ENCODE measurements at places on chromosomes 5 and 9. TPM values are rescaled to one million over a fixed set of nuclear protein-coding genes. Genes with fewer than 3 reads are reported as not detected.

Gene GMCL2
- not detected for total RNA-seq

Gene ADGRV1
- 1.9 TPM for total RNA-seq

Gene SMAD5
- total RNA-seq, result 33.0 TPM

Gene TENT4A
- 23.7 TPM for total RNA-seq

Gene TUT7
- 13.8 TPM for total RNA-seq

Gene MACIR
- total RNA-seq, result 9.1 TPM

Gene TMEM252
- not detected for total RNA-seq

Gene LCN15
- not detected for total RNA-seq

Gene ECM2
- total RNA-seq, result 23.5 TPM

Gene NHP2
- total RNA-seq, result 180 TPM

Gene DRD1
- not detected for total RNA-seq

Gene SELENOP
- 519 TPM for total RNA-seq

Gene C9orf50
- 0.35 TPM for total RNA-seq

Gene DBH
- 1.3 TPM for total RNA-seq

Gene CDH10
- total RNA-seq, result not detected

Gene CFAP77
- total RNA-seq, result not detected

Gene SREK1
- 226 TPM for total RNA-seq

Gene ACOT12
- total RNA-seq, result 0.55 TPM

Gene FOXD4L5
- total RNA-seq, result 0.37 TPM

Gene PITX1
- total RNA-seq, result not detected

Gene PCDHGA12
- total RNA-seq, result 22.0 TPM

Gene ALDH7A1
- 94.2 TPM for total RNA-seq
